Left kidney (tissue), 8 donors: ENCODE measurements at places on chromosomes 6 and 20.

GRCh38 chr6:146410851-146411595 lies 132.6 kb upstream of the RAB32 start:
- no peak for DNase-seq

GRCh38 chr20:47230811-47231256 lies 125.7 kb downstream of the ZMYND8 start:
- DNase-seq, result no peak

GRCh38 chr20:46328200-46328882 lies 20.0 kb upstream of the CDH22 start:
- no peak for DNase-seq

DNA sequence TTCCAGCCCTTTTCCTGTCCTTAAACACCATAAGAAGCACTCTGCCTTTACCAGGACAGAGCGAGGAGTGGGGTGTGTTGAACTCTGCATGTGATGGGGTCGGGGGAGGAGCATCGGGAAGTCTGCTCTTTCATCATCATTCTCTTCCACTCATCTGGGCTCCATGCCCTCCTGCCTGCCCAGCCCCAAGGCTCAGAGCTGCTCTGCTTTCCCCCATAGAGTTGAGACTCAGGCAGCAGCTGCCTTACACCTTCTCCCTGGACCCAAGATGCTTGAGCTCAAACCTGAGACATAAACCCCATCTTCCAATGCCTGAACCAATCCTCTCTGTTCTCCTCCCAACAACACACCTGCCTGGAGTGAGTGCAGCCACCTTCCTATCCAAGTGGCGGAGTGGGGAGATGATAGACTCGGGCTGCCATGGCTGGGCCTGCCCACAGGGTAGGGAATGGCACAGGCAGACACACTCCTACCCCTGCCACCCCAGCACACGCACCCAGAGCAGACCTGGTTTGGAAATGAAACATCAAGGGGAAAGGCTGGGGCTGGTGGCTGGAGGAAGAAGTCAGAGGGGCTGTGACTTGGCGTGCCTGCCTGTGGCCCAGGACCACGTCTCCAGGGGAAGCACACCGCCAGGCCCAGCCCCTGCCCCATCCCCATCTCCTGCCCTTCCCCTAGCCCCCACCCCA lies 28.4 kb downstream of the TFEB start:
- no peak for DNase-seq

GRCh38 chr20:58586565-58587093 lies 64.5 kb upstream of the STX16 start:
- no peak for DNase-seq

DNA sequence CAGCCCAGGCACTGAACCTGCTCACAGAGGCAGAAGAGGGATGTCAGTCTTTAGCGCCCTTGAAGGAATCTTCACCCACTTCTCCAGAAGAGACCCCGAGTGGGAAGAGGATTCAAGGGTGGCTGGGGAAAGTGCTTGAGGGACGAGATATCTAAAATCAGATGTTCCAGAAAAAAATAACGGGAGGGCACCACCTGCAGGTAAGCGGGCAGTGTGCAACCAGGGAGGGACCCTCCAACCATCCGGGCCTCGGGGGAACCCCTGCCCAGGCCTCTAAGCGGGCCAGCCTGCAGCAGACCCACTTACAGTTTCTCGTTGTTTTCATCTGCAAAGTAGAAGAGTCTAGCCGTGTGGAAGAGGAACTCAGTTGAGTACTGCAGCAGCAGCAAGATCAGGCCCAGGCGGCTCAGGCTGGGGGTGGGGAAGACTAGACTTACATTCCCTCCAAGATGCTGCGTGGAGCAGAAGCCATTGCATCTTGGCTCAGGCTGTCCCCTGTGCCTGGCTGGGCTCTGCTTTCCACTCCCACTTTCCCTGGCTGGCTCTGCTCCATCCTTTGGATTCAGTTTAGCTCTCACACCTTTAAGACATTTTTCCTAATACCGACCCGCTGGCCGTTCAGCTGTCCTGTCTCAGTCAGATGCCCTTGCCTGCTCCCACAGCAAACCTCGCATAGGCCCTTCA lies 71.0 kb downstream of the TRAM2 start:
- no peak for DNase-seq

GRCh38 chr6:105443941-105444340 lies 41.1 kb upstream of the PREP start:
- no peak for DNase-seq

GRCh38 chr6:56889492-56889891 lies 65.4 kb upstream of the BEND6 start:
- DNase-seq, result no peak

DNA sequence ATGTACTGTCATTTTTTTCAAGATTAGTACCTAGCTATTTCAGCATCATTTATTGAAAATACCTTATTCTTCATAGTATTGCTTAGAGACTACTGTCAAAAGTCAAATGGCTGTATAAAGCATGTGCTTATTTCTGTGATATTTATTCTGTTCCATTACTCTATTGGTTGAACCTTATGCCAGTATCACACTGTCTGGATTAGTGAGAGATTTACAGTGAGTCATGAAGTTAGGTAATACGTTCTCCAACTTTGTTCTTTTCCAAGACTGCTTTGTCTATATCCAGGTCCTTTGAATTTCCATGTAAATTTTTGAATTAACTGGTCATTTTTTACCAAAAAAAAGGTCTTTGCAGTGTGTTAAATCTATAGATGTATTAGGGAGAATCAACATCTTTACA lies 18.6 kb upstream of the RNF217 start:
- no peak for DNase-seq
